ENCODE measurements at places on chromosomes 5 and 9.

GRCh38 chr5:91787718-91788117 lies 404.6 kb upstream of the ARRDC3 start:
- DNase-seq: no peak

GRCh38 chr9:105329719-105330062 lies 85.2 kb downstream of the SLC44A1 start:
- no peak for DNase-seq

DNA sequence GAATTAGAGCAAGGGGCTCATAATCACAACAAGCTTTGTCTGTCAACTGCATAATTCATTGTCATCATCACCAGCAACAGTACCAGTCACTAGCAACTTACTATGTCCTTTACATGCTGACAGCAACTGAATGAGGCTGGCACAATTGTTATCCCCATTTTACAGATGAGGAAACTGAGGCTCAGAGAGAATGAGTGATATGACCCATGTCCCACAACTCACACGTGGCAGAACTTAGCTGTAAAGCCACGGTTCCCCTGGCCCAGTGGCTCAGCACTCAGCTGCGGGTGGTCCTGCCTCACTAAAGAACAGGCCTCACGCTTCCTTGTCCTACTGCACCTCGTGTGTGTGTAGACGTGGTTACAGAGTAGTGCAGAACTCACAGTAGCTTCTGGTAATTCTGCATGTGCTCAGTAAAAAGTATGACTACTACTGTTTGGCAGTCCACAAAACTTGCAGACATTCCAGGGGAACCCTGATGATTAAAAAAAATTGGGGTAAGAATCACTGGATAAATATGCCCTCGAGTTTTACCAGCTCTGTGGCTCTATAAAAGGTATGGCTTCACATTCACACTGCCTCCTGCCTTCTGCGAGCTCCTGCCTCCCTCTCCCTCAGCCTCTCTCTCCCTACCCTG lies 30.2 kb downstream of the AFAP1L1 start:
- no peak for DNase-seq

DNA sequence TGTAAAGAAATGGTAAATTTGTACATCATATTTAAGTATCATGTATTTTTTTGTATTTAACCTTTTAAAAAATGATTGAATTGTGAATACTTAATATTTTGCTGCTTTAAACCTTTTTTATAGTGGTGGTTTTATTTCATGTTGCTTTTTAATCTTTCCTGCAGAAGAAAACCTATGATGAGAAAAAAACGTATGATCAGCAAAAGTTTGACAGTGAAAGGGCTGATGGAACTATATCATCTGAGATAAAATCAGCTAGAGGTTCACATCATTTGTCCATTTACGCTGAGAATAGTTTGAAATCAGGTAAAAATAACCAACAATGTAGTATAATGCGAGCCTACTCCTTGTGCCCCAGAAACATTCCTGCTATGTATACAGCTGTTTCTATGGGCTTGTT lies 7.4 kb downstream of the SECISBP2 start:
- DNase-seq: no peak

DNA sequence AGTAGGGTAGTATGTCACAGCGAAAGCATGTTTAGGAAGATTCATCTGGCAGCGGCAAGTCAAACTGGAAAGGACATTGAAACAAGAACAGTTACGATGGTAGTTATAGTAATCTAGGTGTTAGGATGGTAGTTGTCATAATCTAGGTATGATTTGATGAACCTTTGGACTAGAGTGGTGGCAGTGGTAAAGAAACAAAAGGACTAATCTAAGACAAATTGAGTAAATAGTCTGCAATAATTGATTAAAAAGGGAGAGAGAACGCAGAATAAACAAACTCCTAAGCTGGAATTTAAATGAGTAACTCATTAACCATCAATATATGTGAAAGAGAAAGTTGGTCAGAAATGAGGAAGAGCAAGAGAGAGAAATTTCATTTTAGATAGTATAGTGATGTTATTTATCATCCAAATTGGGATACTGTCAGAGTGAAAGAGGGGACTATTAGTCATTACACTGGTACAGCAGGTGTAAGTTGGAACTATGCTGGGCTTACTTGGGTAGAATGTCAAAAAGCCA lies 56.8 kb downstream of the MTREX start:
- DNase-seq: no peak

DNA sequence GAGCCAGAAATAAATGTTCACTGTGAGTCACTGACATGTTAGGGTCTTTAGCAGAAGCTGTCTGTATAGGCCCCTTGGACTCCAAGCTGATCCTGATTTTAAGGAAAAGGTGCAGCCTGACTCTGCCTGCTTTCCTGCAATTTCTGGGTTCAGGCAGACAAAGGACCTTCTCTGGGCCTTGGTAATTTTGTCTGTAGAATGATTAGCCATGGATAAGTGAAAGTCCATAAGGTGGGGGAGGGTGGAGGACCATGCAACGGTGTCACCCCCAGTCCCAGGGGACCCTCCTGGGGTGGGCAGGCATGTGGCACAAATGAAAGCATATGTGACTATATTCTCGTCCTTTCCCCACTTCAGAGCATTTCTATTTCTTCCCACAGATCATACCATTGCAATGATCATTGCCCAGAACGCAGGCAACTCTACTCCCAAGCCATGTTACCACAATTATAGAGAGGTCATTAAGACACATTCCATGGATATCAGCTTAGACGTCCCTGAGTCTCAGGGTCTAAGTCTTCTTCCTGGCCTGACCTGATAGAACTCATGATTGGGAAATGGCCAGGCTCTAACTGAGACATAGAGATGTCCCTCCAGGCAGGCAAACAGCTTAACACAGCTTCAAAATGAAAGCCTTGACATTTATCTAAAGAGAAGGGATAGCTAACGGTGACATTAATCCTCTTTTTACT lies 157.9 kb upstream of the ALDH1B1 start:
- DNase-seq: no peak

- no peak for DNase-seq
These were observed 70.5 kb downstream of the SMIM23 start for GRCh38 chr5:171855798-171856763.

GRCh38 chr5:142292249-142292648 lies 32.6 kb downstream of the SPRY4 start:
- no peak for DNase-seq

DNA sequence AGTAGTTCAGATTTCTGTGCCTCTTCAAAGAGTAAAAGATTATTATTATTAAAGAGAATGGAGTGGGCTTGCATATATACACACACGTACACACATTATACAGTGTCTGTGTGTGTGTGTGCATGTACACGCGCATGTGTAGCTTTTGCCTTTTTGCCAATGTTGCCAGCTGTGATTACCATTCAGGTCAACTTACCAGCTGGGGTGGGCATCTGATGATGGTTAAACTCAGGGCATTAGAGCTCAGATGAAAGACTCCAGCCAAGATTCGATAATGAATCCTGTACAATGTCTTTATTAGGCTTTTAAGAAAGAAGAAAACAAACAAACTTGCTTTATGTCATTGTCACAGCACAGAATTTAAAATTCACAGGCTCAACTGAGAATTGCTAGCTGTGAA lies 296.5 kb upstream of the DMAC1 start:
- no peak for DNase-seq

GRCh38 chr9:26809795-26810194 lies 82.8 kb downstream of the CAAP1 start:
- no peak for DNase-seq

All from stimulated activated CD4-positive, alpha-beta T cell treated with anti-CD3 and anti-CD28 coated beads, TNF-alpha, amount 100 ng/mL, for 4 hours (primary cell).